ENCODE measurements at places on chromosomes 1 and 21.

GRCh38 chr1:210440081-210440480 lies 111.4 kb downstream of the HHAT start:
- DNase-seq: no peak

DNA sequence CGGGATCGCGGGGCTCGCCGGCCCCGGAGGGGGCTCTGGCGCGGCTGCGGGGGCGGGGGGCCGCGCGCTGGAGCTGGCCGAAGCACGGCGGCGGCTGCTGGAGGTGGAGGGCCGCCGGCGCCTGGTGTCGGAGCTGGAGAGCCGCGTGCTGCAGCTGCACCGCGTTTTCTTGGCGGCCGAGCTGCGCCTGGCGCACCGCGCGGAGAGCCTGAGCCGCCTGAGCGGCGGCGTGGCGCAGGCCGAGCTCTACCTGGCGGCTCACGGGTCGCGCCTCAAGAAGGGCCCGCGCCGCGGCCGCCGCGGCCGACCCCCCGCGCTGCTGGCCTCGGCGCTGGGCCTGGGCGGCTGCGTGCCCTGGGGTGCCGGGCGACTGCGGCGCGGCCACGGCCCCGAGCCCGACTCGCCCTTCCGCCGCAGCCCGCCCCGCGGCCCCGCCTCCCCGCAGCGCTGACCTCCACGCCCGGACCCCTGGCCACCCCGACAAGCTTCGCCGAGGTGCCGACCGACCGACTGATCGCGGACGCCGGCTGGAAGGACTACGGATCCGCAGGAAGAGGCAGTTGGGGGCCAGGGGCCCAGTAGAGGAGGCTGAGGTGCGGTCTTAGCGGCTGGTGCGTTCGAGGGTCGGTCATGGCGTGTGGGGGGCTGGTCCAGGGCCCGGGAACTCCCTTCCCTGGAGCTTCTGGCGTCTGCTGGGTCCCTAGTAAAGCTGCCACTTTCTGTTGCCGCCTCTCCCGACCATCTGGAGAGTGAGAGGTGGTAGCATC lies 711 bp downstream of the TRNP1 start:
- DNase-seq: no peak

- DNase-seq: no peak
These were observed 23.1 kb upstream of the DNAH14 start for GRCh38 chr1:224906340-224906739.

DNA sequence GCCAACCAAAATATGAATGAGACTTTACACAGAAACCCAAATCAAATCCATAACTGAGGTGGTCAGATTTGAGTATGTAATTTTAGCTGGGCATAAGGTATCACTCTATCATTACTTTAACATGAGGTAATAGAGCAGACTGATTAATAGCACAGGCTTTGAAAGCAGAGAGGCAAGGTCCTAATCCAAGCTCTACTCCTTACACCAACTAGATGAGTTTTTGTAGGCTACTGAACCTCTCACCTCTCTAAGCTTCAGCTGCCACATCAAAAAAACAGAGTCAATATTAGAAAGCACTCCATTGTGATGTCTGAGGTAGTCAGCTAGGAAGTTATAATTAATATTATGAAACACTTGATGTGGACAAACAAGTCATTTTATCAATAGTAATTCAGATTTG lies 63.7 kb downstream of the ARID4B start:
- no peak for DNase-seq

DNA sequence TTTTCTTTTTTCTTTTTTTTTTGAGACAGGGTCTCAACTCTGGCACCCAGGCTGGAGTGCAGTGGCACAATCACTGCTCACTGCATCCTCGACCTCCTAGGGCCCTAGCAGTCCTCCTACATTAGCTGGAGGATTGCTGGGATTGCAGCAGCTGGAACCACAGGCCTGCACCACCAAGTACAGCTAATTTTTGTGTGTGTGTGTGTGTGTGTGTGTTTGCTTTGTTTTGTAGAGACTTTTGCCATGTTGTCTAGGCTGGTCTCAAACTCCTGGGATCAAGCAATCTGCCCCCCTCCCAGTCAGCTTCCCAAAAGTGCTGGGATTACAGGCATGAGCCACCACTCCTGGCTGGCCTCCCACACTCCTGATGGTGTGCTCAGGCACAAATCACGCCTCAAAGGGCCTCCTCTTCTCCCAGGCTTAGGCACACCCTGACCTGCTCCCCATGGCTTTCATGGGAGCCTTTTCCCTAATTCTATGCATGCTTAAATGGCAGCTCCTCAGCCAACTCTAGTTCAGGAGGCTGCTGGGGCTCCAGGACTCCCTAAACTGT lies 9.4 kb downstream of the FAM229A start:
- DNase-seq: no peak

Data from stimulated activated CD4-positive, alpha-beta T cell treated with anti-CD3 and anti-CD28 coated beads, Interleukin-15, amount 100 ng/mL, for 48 hours (primary cell).